ENCODE measurements at places on chromosomes 3 and 15.
A peak's percentile ranks its signal among the peaks of the same experiment; 100 is the strongest.

DNA sequence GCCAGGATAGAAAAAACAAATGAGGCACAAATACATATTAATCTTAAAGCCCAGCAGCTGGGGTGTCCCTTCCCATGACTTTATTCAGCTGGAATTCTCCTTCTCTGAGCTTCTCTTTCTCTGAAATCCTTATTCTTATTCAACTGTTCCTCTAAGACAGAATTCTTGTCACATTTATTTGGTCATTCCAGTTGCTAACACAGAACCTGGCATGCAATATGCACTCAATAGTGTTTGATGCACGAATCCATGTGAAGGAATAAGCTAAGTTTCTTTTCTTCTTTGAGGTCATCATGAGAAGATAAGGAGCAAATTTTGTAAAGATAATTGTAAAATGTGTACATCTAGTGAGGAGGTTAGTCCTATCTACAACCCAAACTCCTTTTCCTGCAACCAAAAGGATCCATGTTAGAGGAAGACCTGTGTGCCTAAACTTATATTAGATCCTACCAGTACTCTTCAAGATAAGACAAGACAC, 154.2 kb upstream of the KCNMB2 start:
- DNase-seq, result no peak

DNA sequence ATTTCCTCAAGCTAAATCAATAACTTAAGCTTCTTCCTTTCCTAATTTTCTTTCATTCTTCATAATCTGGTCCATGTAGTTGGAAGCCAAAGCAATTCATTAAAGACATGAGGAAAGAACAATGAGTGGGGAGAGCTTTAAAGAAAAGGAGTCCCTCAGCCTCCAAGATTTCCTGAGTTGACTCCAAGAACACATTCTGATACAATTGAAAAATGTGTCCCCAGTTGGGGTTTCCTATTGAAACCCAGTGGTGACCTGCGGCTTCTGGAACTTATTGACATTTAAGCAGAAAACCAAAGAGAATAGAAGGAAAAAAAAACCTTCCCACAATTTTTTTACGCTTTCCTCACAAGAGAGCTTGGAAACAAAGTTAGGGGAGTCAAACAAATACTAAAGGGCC, 37.0 kb downstream of the ATP8B4 start:
- no peak for DNase-seq

- DNase-seq, result no peak
Measured at GRCh38 chr3:166291186-166291955, 454.1 kb upstream of the BCHE start.

DNA sequence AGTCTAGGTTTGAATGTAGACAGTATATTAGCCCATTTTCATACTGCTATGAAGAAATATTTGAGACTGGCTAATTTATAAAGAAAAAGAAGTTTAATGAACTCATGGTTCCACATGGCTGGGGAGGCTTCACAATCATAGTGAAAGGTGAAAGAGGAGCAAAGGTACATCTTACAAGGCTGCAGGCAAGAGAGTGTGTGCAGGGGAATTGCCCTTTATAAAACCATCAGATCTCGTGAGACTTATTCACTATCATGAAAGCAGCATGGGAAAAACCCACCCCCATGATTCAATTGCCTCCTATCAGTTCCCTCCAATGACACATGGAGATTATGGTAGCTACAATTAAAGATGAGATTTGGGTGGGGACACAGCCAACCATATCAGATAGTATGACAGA, 440.1 kb upstream of the ARHGEF26 start:
- no peak for DNase-seq

DNA sequence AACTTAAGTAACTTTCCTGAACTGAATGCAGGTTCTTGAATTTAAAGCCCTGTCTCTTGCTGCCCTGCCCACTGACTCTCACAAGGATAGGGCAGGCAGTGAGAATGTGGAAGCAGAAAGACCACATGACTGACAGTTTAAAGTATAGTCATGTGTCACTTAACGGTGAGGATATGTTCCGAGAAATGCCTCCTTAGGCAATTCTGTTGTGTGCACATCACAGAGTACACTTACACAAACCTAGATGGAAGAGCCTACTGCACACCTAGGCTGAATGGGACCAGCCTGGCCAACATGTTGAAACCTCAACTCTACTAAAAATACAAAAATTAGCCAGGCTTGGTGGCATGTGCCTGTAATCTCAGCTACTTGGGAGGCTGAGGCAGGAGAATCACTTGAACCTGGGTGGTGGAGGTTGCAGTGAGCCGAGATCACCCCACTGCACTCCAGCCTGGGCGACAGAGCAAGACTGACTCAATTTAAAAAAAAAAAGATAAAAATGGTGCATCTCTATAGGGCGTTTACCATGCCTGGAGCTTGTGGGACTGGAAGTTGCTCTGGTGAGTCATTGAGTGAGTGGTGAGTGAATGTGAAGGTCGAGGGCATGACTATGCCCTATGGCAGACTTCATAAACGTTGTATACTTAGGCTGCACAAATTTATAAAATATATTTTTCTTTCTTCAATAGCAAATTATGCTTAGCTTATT, 18.9 kb upstream of the COPG1 start:
- no peak for DNase-seq

- no peak for DNase-seq
Measured at GRCh38 chr15:52243697-52244555, 51.7 kb downstream of the MYO5C start.

- no peak for DNase-seq
Measured at GRCh38 chr3:143753006-143753405, 95.3 kb downstream of the SLC9A9 start.

- peak; percentile 90 for DNase-seq
Measured at GRCh38 chr15:47717036-47717612, at the start of gene SEMA6D. SEMA6D (plus strand) TSS chr15:47717505; CDS start chr15:47759799, 42,294 bp downstream.

DNA sequence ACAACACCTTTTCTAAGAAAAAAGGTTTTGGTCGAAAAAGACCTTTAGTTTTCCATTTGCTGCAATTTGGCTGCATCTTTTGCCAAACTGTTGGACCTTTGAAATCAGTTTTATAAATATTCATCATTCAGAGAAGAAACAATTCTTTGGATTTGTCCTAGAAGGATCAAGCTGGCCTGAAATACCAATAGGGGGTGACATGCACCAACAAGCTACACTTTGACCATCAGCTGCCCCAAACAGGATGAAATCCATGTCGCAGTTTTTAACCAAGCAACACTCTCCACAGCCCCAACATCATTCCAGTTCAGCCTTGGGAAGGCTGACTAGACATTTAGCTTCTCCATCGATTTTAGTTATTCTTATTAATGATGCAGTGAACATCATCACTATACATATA, 9.8 kb downstream of the RPL15 start:
- DNase-seq, result no peak

DNA sequence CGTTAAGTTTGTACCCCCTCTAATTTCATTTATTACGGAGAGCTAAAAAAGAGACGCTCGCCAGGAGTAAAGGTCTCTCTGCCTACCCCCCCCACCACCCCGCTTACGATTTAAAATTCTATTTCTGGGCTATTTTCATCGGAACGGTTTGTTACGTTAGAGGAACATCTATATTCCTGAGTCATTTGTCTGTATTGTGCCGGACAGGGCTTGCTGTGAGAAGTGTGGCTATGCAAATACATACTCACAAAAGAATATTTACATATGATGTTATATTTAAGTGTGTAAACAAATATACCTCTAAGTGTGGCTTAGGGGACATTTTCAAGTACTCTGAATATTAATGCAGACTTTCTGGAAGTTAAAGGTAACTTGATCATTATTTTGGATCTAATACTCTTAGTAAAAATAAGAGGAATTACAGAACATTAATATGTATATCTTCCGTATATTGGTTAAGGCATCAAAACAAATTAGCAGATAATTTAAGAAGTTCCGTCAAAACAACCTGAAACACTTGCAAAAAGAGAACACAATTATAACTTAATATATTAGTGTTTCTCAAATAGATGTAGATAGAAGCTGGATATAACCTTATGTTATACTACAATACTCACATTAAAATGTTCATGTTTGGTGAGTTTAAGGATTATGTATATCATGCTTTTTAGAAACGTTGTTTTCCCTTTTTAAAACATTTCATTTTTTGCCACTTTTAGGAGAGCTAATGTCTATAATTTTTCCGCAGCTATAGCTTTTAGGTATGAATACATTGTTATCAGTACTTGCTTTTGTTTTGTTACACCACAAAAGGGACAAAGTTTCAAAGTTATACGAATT, 1.6 kb upstream of the SHOX2 start:
- peak; percentile 33 for DNase-seq

DNA sequence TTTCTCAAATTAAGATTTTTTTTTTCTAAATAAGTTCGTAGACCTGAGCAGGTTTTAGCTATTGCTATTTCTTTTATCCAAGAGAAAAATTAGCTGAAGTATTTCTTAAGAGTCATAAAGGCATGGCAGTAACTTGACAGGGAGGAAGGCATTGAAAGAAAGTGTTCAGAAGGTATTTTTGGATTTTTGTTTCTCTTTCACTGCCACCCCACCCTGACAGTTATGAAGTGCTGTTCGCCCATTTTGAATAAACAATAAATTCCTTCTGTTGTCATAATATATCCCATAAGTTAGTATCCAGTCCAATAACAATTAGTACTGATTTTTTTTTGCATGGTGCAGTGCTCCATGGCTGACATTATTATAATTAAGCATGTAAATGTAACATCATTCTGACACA, 363.0 kb downstream of the NR2F2 start:
- no peak for DNase-seq

GRCh38 chr15:31179693-31180092, 78.2 kb upstream of the TRPM1 start:
- DNase-seq, result no peak

GRCh38 chr3:41574900-41575299, 375.6 kb downstream of the CTNNB1 start:
- DNase-seq, result peak; percentile 35

- no peak for DNase-seq
Measured at GRCh38 chr3:142651711-142652110, 55.5 kb downstream of the PLS1 start.

GRCh38 chr3:188067932-188068331, 86.0 kb upstream of the LPP start:
- DNase-seq, result no peak

DNA sequence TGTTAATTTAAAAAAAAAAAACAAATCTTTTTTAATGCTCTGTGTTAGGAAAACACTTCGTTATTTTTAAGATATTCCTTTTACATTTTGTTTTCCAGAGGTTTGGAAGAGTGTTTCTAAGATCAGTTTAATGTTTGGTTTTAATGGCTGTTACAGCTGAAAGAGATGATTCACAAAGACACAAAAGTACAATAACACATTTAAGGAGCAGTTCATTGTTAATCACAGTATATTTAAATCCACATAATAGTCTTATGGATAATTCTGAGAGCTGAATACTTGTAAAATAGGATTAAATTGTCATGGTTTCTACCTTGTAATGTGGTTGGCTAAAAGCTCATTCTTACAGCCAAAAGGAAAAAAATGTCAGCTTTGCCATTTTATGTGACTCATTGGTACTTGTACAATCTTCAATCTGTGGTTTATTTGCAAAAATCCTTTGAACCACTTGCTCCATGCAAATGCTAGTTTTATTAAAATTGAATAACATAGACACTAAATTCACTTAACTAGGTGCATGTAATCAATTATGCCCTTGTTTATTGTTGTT, 426.4 kb downstream of the NLGN1 start:
- DNase-seq, result no peak

DNA sequence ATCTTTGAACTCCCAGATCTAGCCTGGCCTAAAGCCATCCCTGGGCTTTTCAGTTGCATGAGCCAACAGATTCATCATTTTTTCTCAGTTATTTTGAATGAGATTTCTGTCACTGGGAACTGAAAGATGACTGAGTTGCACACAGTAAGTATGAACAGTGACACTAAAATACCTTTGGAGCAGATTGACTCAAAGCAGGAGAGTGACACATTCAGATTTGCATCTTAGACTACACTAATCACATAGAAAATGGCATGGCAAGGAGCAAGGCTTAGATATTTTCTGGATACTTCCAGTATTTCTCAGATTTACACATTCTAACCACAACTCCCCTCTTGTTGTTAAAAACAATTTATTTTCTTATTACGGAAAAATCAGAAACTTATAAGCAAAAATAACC, 32.8 kb downstream of the SEC62 start:
- DNase-seq, result no peak

DNA sequence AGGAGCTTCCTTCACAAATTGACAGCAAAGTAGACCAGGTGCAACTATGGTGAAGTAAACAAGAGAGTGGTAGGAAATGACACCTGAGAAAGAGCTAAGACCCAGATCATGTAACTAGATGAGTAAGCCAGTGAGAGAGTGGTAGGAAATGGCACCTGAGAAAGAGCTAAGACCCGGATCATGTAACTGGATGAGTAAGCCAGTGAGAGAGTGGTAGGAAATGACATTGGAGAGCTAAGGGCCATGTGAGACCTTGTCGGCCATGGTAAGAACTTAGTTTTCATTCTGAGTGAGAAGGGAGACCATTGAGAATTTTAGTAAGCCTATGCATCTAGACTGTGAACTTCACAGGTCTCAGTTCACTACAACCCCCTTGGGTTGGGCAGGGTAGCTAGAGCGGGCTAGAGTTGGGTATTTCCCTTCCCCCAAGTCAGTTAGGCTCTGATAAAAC, 5.4 kb upstream of the SENP7 start:
- no peak for DNase-seq

DNA sequence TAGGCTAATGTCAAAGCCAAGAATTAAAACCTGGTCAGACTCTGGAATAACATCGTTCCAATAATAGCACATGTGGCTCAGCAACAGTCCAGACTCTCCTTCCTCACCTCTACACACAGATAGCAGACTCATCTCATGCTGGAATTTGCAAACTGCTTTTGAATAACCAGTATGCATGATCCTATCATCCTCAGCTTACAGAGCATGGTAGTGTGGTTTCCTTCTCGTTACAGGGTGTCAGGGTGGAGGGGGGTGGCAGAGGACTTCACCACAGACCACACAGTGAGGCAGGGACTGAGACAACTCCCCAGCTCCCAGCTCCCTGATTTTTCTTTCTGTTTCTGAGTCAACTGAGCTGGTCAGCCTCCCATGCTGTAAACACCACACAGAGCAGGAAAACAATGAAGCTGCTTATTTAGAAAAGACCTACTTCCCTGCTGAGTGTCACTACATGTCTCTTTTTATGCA, 101.6 kb downstream of the RPL22L1 start:
- no peak for DNase-seq

- DNase-seq, result no peak
Measured at GRCh38 chr15:59159210-59159609, 47.4 kb upstream of the LDHAL6B start.

DNA sequence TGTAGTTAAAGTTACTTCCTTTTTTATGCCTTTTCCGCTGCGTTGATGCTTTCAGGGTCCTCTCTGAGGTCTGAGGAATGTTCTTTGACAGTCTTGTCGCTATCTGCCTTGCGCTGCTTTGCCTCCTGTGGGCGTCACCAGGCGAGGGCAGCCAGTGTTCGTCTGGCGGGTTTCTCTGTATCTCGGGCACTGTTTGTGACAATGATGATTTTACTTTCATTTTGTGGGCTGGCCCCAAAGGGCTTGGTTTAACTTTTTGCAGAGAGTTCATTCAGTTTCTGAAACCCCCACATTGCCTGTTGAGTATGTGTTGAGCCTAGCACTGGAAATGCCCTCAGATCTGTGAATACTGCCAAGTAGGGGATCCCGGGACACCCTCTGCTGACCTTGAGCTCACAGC, 24.6 kb upstream of the SACM1L start:
- no peak for DNase-seq
